Amniotic stem cell (primary cell): ENCODE measurements at places on chromosomes 6 and 20.
A peak's percentile ranks its signal among the peaks of the same experiment; 100 is the strongest.

DNA sequence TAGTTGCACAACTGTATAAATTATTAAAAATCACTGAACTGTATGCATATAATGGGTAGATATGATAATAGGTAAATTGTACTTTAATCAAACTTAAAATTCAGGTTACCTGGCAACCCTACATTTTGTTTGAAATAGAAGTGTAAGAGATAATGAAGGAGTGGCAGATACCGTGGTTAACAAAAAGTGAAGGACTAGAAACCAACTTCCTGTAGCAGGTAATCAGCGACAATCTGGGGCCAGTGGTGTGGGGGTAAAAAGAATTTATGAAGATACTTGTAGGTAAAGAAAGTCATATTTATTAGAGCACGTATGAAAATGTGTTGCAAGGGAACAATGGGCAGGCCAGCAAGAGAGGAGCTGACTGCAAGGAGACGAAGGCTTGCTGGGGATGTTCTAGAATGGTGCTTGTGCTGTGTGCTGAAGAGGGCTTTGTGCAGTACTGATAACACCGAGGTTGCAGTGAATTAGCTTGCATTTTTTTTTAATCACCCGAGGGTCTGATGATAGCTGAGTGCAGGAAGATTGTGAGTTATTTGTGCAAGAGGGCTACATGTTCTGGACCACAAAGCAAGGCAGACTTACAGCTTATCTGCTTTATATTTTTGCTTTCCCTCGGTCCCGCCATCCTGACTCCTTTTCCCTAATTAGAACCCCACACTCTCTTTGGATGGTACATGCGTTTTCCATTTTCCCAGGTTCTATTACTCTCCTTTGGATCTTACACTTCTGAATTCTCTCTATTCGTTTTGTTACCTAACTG, 4.6 kb upstream of the ENPP1 start:
- no peak for DNase-seq

DNA sequence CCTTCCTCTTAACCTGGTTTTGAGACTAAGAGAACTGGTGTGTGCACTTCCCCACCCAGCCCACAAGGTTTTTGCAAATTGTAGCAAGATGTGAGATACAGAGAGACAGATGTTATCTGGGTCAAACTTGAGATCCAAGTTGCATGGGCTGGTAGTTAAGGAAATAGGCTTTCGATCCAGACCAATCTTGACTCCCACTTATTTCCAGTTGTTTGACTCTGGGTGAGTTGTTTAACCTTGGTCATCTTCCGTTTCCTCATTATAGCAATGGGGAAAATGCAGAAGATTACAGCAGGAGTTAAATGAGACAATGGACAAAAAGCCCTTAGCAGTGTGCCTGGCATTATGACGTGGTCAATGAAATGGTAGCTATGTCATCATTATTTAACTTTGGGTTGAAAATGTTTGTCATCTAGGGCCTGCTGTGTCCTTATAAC, 1.7 kb downstream of the SNX21 start:
- no peak for DNase-seq

- DNase-seq = no peak
Observed at GRCh38 chr6:139308936-139309603, 17.3 kb upstream of the TXLNB start.

DNA sequence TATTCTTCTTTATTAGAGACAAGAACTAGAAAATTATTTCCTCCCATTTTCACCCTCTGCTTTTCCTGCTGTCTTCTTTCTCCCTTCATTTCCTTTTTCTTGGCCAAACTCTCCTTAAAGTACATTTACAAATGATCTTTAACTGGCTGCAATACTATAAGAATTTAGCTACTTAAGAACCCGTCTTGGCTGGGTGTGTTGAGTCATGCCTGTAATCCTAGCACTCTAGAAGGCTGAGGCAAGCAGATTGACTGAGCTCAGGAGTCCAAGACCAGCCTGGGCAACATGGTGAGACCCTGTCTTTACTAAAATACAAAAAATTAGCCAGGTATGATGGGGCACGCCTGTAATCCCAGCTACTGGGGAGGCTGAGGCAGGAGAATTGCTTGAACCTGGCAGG, 39.3 kb upstream of the SRPK1 start:
- peak; percentile 7 for DNase-seq

GRCh38 chr6:38957426-38957825, 91.2 kb upstream of the GLP1R start:
- no peak for DNase-seq

DNA sequence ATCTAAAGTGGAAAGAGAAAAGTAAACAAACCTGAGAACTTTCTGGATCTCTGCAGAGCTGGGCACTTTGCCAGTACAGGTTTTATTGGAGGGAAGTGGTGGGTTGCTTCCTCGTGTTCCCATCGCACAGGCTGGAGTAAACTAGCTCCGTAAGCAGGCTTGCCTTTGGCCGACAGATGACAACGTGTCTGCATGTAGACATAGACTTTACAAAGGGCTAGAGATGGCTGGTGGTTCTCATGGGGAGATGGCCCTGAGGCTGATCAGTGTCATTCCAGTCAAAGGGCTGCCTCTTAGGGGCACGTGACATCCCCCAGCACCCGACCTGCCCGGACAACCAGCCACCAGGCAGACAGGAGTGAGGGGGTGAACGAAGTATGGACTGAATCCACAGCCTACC, 98.8 kb downstream of the YTHDF1 start:
- no peak for DNase-seq

DNA sequence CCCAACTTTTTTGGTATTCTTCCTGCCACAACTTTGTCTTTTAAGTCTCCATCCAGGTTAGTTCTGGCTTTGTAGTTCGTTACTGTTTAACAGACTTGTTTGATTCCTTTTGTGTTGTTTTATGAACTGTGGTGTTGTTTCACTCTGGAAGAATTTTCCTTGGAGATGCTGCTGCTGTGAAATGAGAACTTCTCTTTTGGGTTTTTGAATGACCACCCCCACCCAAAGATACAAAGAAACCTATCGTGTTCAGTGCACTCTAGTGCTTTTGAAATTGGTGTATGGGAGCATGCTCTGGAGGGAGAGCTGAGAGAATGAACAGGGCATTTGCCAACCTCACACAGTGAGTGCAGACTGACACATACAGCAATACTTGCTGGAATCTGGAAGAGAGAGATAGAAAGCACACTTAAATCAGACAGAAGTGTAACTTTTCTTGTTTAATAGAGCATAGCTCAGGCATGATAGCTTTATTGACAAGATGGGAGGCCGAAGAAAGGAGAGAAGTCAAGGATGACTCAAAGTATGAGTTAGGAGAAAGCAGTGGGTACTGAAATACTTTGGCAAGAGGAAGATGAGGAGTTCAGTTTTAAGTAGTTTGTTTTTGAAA, 293.1 kb downstream of the SOX4 start:
- DNase-seq = no peak

- no peak for DNase-seq
Observed at GRCh38 chr6:49950415-49950751, 13.6 kb downstream of the DEFB114 start.

- DNase-seq = no peak
Observed at GRCh38 chr6:63923139-63923739, 287.6 kb downstream of the PHF3 start.

GRCh38 chr20:17810847-17811627, 111.3 kb downstream of the BANF2 start:
- DNase-seq = no peak

GRCh38 chr6:33694977-33695376, 16.5 kb downstream of the UQCC2 start:
- DNase-seq = no peak

DNA sequence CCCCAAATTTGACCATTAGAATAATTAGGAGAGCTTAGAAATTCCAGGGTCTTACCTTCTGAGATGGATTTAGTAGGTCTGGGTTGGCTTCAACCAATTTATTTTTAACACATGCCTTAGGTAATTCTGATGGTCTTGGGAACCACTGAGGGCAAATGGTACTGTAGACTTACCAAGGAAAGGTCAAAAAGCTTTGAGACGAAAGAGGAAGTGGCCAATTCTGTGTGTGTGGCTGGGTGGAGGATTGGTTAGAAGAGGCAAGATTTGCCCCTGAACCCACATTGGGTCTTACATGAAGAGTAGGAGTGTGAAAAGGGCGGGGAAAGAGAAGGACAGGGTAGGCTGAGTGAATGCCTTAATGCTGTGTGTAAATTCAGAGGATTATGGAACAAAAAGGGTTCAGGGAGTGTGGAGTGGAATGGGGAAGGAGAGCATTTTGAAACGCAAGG, 2.7 kb downstream of the ITCH start:
- no peak for DNase-seq

GRCh38 chr20:36285746-36286447, 20.2 kb upstream of the DLGAP4 start:
- DNase-seq = no peak

DNA sequence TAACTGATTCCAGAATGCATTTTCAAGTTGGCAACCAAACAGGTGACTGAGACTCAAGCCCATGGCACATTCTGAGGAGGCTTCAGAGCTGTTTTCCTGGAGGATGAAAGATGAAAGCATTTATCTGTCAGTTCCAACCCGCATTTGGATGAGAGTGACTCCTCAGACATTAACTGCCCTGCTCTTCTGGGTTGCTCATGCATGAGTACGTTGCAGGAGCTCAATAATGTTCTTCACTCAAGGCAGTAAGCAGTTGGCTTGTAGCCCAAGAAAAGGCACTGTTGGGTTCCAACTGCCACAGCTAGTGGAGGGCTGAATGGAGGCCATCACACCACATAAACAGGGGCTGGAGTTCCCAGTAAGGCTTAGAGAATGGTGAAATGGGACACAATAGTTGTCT, 155.3 kb downstream of the FUT9 start:
- DNase-seq = no peak

GRCh38 chr6:140208286-140208685, 833.8 kb upstream of the CITED2 start:
- DNase-seq = no peak

DNA sequence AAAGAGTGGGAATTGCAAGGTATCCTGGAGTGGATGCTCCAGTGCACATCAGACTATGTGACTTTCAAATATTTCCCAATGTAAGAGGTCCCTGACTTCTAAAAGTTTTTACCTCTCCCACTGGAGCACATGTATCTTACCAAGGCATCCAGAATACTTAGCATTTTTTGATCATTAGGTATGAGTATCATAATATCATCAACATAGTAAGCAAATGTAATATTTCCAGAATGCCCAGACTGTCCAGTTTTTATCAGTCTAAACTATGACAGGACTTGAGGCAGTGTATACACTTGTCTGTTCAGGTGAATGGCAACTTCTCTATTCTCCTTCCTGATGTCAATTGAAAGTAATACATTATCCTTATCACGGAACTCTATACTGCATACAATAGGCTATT, 924.6 kb upstream of the GJE1 start:
- no peak for DNase-seq

DNA sequence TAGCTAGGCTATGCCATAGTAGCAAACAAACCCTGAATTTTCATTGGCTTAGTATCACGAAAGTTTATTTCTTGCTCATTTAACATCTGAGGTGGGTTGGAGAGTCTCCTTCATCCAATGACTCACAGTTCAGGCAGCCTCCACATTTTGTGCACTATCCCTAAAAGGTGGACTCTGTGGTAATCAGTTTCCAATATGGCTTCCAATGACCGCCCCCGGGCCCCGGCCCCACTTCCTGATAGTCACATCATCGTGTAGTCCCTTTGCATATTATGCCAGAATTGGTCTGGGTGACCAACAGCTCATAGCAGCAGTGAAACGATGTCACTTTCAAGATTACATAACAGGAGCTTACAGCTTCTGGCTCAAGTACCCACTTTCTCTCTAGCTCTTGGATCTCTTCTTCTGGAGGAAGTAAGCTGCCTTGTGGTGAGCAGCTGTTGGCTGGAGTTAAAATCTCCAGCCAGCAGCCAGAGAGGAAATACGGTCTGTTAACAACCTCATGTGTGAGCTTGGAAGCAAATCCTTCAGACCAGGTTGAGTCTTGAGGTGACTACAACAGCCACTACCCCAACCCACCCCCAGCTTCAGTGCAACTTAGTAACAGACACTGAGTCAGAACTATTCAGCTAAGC, 7.8 kb downstream of the HCRTR2 start:
- DNase-seq = no peak

DNA sequence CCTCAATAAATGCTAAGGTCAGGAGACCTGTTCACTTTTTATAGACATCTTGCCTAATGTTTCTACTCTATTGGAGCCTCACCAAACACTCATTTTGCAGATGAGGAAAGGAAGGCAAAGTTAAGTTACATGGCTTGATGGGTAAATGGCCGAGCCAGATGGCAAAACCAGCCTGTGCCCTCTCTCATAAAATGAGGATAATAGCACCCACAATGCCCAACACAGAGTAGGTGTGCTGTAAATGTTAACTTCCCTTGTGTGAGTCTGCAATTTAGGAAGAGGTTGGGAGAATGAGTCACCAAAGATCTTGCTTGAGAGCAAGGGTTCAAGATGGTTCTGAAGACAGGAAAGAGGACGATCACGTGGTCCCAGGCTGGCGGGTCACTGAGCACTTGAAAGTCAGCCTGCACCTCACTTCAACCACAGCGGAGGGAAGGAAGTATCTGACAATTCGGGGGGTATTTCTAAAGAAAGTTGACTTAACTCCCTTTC, 3.3 kb downstream of the KCNK5 start:
- no peak for DNase-seq

DNA sequence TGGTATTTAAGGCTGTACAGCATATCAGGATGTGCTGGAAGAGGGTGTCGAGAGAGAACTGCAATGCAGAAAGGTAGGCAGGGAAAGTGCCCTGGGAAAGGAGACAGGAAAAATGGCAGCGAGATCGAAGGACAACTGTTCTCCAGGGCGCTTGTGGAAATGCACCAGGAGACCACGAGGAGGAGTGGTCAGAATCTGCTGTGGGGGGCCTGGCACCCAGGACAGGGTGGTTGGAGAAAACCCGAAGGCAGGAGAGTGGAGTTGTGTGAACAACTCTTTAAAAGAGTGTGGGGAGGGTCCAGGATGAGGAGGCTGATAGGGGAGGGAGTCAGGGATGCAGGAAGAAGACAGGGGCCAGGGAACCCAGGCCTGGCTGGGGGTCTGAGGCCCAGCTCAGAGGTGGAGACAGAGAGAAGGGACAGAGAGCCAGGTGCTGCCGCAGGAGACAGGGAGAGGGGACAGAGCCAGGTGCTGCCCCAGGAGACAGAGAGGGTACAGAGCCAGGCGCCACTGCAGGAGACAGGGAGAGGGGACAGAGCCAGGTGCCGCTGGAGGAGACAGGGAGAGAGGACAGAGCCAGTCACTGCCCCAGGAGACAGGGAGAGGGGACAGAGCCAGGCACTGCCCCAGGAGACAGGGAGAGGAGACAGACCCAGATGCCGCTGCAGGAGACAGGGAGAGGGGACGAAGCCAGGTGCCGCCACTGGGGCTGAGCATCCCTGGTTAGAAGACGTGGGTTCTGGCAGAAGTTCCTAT, 9.3 kb downstream of the SLC22A1 start:
- DNase-seq = no peak

DNA sequence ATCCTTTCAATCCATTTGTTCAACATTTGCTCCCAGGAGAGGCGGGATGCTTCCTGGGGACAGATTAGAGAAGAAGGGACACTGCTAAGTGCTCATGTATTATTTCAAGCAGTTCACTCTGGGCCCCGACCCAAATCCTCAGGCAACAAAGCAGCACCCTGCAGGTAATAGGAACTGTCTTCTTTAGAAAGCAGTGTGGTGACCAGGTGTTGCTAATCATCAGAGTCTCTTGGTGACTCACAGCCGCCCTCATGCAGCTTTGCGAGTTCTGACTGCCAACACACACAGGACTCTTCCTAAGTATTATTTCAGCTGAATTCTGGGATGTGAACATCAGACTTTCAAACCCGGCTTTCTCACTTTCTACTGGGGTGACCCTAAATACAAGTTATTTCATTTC, 356.4 kb downstream of the PRKN start:
- no peak for DNase-seq
